ENCODE measurements at places on chromosomes 3 and 15. TPM values are rescaled to one million over a fixed set of nuclear protein-coding genes. Genes with fewer than 3 reads are reported as not detected.

ACKR4 gene
- total RNA-seq, result not detected

DNA sequence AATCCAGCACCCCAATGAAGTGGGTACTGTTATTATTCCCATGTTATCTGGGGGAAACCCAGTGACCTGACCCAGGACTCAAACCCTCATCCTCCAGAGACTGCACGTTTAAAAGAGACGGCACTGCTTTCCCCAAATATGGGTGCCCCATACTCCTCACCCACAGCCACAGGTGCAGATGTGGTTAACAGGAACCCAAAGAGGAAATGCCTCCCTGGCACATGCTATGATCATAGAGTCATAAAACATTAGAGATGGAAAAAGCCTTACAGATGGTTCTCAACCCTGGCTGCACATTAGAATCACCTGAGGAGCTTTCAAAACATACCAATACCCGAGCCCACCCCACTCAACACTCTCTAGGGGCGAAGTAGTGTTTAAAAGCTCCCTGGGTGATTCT is 111.5 kb downstream of the SEMA5B start:
- peaks cover 52% of the 10 kb centered on the region for H3K27me3 ChIP-seq
- no peak overlapping the region for H3K4me3 ChIP-seq
- H3K27ac ChIP-seq, result no peak overlapping the region
- H3K4me1 ChIP-seq, result peaks cover 3% of the 10 kb centered on the region
- DNase-seq, result no peak

DNA sequence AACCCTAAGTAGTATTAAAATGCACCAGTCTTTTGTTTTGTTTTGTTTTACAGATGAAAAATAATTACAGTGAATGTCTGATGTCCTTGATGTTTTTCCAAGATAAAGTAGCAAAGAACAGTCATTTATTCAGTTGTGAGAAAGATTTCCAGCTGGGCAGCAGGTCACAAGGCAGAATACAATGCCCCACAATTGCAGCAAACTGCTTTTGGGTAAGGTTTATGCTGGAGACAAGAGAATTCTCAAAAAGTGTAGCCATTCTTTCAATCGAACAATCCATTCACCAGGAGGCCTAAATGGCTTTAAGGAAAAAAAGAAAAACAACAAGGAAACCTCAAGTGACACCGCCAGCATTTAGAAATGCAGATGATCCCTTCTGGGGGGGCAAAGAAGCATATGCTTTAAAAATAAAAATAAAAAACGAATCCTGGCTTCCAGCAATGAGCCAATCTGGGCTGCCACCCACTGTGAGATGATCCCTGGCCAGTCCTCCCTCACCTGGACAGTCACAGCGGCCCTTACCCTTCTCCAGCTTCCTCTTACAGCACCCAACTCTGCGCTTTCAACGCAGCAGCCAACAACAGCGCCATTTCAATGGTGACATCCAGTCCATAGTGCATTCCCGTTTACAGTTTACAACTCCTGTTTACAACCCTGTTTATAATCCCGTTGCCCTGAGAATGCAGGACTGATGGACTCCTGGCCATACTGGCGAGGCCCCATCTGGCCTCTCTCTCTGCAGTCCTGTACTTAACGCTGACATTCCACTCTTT is 25.7 kb upstream of the WNT5A start:
- DNase-seq, result no peak
- H3K27ac ChIP-seq, result no peak overlapping the region
- H3K4me3 ChIP-seq, result no peak overlapping the region

TMED3 gene
- total RNA-seq, result 41.8 TPM

MAP1A gene
- 3.0 TPM for total RNA-seq

LRRC57 gene
- total RNA-seq, result 25.2 TPM

AADAC gene
- not detected for total RNA-seq

- no peaks in the 10 kb centered on the region for H3K27me3 ChIP-seq
- H3K4me1 ChIP-seq, result no peaks in the 10 kb centered on the region
- H3K36me3 ChIP-seq, result no peaks in the 10 kb centered on the region
- no peak overlapping the region for H3K27ac ChIP-seq
- H3K4me3 ChIP-seq, result no peak overlapping the region
- no peak for DNase-seq
Measured at GRCh38 chr3:52017586-52017985, 21.9 kb upstream of the RPL29 start.

U2SURP gene
- 163 TPM for total RNA-seq

HYKK gene
- 1.9 TPM for total RNA-seq

DNA sequence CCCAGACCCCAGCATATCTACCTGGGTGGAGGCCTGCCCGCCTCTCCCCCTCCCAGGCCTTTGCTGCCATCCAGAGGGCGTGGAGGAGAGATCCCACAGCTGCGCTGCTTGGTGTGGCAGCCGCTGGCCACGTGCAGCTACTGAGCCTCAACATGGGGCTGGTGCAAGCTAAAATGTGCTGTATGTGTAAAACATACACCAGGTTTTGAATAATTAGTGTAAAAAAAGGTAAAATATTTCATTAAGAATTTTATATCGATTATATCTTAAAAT is 95.8 kb downstream of the SEC22A start:
- H3K27ac ChIP-seq, result no peak overlapping the region
- H3K36me3 ChIP-seq, result no peaks in the 10 kb centered on the region
- no peaks in the 10 kb centered on the region for H3K27me3 ChIP-seq

PLCH1 gene
- total RNA-seq, result 0.58 TPM

DNA sequence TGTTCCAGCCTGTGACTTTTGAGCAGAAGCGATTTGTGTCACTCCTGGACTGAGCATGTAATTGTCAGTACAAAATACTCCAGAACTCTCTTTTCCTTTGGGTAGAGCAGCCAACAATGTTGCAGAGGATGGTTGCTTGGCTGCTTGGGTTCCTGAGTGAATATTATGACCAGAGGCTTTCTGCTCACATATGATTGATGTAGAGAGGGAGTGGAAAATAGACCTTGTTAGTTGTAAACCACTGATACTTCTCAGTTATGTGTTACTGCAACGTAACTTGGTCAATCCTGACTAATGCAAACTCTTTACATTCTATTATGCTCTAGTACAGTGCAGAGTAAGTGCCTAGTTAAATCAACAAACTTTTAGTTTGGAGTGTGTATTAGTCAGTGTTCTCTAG is 322.6 kb upstream of the KCNH8 start:
- peaks cover 9% of the 10 kb centered on the region for H3K27me3 ChIP-seq
- H3K4me1 ChIP-seq, result peaks cover 8% of the 10 kb centered on the region
- H3K36me3 ChIP-seq, result no peaks in the 10 kb centered on the region
- H3K4me3 ChIP-seq, result no peak overlapping the region
- DNase-seq, result no peak

NUP210 gene
- total RNA-seq, result 236 TPM

GRCh38 chr3:10974746-10975375 is 17.7 kb upstream of the SLC6A1 start:
- H3K4me3 ChIP-seq, result no peak overlapping the region
- no peak overlapping the region for H3K27ac ChIP-seq
- no peaks in the 10 kb centered on the region for H3K4me1 ChIP-seq

LRRIQ4 gene
- 0.35 TPM for total RNA-seq

DNASE1L3 gene
- not detected for total RNA-seq

NPAP1 gene
- total RNA-seq, result not detected

DNA sequence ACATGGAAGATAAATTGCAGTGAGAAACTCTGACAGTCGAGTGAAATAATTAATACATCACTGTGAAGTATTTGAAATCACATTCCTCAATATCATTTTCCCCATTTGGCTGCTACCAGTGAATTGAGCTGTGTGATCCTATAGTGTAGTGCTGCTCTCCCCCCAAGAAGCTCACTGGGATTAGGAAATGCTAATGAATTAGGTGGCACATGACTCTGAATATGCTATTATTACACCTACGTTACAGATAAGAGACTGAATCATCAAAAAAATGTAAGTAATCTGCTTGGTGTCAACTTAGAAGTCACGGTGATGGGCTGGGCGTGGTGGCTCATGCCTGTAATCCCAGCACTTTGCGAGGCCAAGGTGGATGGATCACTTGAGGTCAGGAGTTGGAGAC is 34.7 kb upstream of the SYNM start:
- H3K27ac ChIP-seq, result no peak overlapping the region
- DNase-seq, result no peak
- H3K4me3 ChIP-seq, result no peak overlapping the region
- H3K36me3 ChIP-seq, result no peaks in the 10 kb centered on the region
- H3K27me3 ChIP-seq, result peaks cover 5% of the 10 kb centered on the region

GRCh38 chr3:52253314-52254304 is 8.1 kb downstream of the PPM1M start:
- H3K4me3 ChIP-seq, result peak overlapping the region; percentile 75
- peaks cover 74% of the 10 kb centered on the region for H3K36me3 ChIP-seq
- no peaks in the 10 kb centered on the region for H3K27me3 ChIP-seq
- peak; percentile 90 for DNase-seq

GRCh38 chr15:70453238-70453637 is 310.1 kb downstream of the UACA start:
- H3K27ac ChIP-seq, result no peak overlapping the region
- no peaks in the 10 kb centered on the region for H3K36me3 ChIP-seq
- H3K4me1 ChIP-seq, result peaks cover 14% of the 10 kb centered on the region
- DNase-seq, result no peak
- H3K4me3 ChIP-seq, result no peak overlapping the region
- H3K27me3 ChIP-seq, result peaks cover 43% of the 10 kb centered on the region

GASK1A gene
- total RNA-seq, result not detected

- no peak for DNase-seq
- peaks cover 2% of the 10 kb centered on the region for H3K27me3 ChIP-seq
- no peaks in the 10 kb centered on the region for H3K36me3 ChIP-seq
Measured at GRCh38 chr3:134352031-134352671, 22.1 kb downstream of the AMOTL2 start.

DNA sequence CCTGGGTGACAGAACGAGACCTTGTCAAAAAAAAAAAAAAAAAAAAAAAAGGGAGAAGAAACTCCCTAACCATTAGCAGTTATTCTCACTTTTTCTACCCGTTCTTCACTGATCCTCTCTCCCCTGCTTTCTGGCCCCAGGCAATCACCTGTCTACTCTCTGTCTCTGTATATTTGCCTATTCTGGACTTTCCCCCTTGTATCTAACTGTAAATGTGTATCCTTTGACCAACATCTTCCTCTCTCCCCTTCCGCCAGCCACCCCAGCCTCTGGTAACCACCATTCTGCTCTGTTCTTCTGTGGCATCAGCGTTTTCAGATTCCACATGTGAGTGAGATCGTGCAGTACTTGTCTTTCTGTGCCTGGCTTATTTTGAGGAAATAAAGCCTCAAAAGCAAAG is 6.9 kb downstream of the CYFIP1 start:
- H3K27ac ChIP-seq, result no peak overlapping the region
- no peak for DNase-seq
- peaks cover 6% of the 10 kb centered on the region for H3K4me1 ChIP-seq
- H3K27me3 ChIP-seq, result peaks cover 9% of the 10 kb centered on the region
- peaks cover 3% of the 10 kb centered on the region for H3K36me3 ChIP-seq
- no peak overlapping the region for H3K4me3 ChIP-seq

DNA sequence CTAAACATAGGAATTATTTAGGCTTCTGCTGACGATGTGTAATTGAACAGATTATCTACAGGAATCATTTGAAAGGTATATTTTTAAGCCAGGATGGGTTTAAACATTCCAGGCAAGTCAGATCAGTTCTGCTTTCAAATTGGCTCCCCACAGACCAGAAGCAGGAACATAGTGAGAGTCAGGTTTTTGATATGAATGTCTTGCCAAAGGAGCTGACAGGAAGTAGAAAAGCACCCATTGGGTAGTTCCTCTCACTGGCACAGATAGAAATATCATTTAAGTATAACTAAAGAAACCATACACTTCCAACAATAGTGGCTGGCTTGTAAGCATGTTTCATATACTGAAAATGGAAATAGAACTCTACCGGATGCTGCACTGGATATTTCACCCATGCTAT is 95.2 kb downstream of the CLDN1 start:
- H3K27ac ChIP-seq, result no peak overlapping the region
- H3K4me1 ChIP-seq, result no peaks in the 10 kb centered on the region
- no peaks in the 10 kb centered on the region for H3K27me3 ChIP-seq
- DNase-seq, result no peak

DNA sequence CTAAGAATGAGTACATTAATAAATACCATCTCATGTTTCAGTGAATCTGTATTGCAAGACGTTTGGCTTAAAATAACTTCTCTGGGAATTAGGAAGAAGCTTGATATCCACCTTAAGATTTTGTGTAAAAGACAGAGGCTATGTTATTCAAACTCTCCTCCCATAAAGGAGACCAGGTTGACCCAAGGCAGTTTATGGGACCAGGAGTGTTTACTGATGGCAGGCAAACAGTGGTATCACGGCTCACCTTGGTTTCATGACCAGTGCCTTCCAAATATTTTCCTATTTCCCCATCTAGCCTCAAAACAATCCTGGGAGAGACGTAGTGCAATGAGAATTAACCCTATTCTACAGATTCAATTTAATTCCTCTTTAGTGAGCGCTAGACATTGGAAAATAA is 90.2 kb upstream of the SNTN start:
- H3K4me1 ChIP-seq, result no peaks in the 10 kb centered on the region
- DNase-seq, result no peak
- no peak overlapping the region for H3K4me3 ChIP-seq
- no peaks in the 10 kb centered on the region for H3K36me3 ChIP-seq

DNA sequence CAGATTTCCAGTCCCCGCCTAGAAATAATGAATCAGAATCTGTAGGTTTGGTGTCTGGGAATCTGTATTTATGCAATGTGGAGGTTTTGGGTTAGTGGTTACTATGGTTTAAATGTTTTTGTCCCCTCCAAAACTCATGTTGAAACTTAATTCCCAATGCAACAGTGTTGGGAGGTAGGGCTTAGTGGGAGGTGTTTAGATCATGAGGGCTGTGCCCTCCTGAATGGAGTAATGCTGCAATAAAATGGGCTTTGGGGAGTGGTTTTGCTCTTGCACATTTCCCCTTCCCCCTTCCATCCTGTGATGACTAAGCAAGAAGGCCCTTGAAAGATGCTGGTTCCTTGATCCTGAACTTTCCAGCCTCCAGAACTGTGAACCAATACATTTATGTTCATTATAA is 9.2 kb upstream of the RFC4 start:
- H3K27ac ChIP-seq, result no peak overlapping the region
- no peak overlapping the region for H3K4me3 ChIP-seq
- peaks cover 7% of the 10 kb centered on the region for H3K4me1 ChIP-seq
- no peak for DNase-seq
- H3K36me3 ChIP-seq, result no peaks in the 10 kb centered on the region
- H3K27me3 ChIP-seq, result no peaks in the 10 kb centered on the region

GPR15 gene
- total RNA-seq, result 107 TPM

GRCh38 chr3:71064291-71064955 is 519.1 kb downstream of the FOXP1 start:
- peaks cover 62% of the 10 kb centered on the region for H3K4me1 ChIP-seq
- H3K27me3 ChIP-seq, result no peaks in the 10 kb centered on the region
- peaks cover 3% of the 10 kb centered on the region for H3K36me3 ChIP-seq
- H3K4me3 ChIP-seq, result no peak overlapping the region

- H3K36me3 ChIP-seq, result no peaks in the 10 kb centered on the region
- H3K27me3 ChIP-seq, result no peaks in the 10 kb centered on the region
- H3K4me1 ChIP-seq, result no peaks in the 10 kb centered on the region
Measured at GRCh38 chr3:74546426-74546825, 68.0 kb downstream of the CNTN3 start.

DNA sequence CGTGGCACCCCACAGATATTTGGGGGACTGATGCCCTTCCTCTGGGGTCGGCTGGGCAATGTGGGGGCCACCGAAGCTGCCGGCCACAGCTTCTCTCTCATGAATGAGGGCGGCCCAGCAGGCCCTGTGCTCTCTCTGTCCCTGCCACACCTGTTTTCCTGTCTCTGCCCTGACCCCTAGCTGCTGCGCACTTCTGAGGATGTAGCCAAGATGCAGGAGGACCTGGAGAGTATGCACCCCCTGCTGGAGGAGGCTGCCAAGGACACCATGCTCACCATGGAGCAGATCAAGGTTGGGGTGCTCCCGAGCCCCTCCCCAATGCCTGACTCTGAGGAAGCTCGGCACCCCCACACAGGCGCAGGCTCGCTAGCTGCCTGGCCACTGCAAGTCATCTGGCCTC is 59.7 kb downstream of the SEMA3G start:
- no peaks in the 10 kb centered on the region for H3K27me3 ChIP-seq
- H3K36me3 ChIP-seq, result no peaks in the 10 kb centered on the region
- H3K4me3 ChIP-seq, result no peak overlapping the region

All from activated CD8-positive, alpha-beta memory T cell treated with anti-CD3 and anti-CD28 coated beads, Interleukin-2, amount 10 ng/mL, durations not matched to agents 7 days and 5 days (primary cell).